ENCODE measurements at places on chromosomes 12 and 14.

DNA sequence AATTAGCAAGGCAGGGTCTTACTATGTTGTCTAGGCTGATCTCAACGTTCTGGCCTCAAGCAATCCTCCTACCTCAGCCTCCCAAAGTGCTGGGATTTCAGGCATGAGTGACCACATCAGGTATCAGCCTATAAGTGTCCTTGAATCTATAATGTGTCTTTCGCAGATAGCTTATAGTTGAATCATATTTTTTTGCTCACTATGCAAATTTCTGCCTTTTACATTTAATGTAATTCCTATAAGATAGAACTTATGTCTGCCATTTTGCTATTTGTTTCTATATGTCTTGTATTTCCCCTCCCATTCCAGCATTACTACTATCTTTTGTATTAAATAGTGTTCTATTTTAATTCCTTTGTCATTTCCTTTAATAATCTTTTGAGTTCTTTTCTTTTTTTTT is 10.5 kb upstream of the ATF7 start:
- DNase-seq = no peak

GRCh38 chr12:26751179-26751578 is 81.8 kb downstream of the ITPR2 start:
- DNase-seq = no peak

DNA sequence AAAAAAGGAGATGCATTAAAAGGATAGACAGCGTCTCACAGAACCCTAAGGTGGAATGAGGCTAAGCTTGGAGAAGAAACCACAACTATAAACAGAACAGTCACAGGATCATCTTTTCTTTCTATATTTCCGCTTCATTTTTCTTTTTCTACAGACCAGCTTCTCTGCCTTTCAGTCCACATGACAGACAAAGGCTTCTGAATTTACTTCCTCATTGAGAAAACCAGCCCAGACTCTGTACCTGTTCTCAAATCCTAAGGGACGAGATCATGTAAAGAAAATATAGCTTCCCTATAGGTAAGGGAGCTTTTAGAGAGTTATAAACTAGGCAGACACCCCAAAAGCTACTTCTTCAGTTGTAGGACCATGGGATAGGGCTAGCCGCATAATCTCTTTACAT is 17.4 kb downstream of the SGPP1 start:
- peak; percentile 23 for DNase-seq

DNA sequence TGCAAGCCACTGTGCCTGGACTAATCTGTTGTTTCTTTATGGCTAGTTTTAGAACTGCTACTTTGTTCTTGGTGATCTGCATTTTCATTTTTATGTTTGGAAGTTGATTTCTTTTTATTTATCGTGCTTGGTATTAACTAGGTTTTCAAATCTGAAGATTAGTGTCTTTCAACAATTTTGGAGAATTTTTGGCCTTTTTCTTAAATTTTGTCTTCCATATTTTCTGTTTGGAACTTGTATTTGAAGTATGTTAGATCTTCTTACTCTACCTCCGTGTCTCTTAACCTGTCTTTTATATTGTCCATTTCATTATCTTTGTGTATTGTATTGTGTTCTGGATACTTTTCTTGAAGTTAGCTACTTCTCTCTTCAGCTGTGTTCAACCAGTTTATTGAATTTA is 9.5 kb downstream of the FRS2 start:
- DNase-seq = no peak

DNA sequence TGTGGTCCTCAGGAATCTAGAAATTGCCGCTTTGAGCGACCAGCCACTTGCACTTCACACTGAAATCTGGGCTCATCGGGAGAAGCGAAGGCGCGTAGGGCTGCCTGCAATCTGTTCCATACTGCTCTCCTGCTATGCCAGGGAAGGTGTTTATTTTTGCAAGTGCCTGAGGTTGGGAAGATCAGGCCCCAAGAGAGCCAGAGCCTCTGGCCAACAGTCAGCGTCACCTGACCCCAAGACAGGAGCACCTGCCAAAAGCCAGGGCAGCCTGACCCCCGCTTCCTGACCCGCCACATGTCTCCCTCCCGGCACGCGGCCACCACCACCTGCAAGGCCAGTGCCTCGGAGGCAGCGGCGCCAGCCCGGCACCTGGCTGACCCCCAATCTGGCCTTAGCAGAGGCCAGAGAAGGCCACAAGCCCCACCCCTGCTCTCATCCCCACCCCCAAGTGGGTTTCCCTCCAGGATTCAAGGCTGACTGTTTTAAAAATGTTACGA is 94.4 kb downstream of the CHGA start:
- DNase-seq = no peak

DNA sequence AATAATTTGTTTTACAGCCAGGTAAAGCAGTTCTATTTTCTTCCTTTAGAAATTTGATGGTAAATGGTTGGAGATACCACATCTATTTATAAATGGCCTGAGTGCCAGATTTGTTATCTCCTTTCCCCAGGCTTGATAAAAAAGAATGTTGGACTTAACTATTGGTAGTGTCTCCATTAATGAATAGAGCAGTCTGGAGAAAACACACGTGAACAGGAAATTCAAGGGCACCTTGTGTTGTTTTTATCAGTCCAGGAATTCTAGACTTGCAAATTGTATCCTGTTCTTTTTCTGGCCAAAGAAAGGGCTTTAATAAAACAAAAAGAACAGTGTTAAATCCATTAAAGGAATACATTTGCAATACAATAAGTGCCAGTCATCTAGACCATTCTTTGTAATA is 40.8 kb upstream of the BMAL2 start:
- DNase-seq = no peak

DNA sequence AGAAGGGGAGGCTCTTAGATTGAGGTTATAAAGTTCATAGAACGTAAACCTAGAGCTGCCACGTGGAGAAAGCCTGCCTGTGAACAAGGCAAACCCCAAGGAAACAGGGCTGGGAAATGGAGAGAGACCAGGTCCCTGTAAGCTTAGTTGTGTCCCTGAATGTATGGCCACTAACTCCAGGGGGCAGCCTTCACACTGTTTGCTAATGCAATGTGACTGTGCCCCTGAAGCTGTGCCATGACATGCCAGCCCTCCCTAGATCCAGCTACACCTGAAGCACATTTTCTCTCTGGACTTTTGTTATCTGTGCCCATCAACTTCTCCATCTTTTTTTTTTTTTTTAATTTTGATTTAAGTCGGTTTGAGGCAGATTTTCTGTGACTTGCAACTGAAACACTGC is 60.6 kb upstream of the TMCC3 start:
- DNase-seq = no peak

DNA sequence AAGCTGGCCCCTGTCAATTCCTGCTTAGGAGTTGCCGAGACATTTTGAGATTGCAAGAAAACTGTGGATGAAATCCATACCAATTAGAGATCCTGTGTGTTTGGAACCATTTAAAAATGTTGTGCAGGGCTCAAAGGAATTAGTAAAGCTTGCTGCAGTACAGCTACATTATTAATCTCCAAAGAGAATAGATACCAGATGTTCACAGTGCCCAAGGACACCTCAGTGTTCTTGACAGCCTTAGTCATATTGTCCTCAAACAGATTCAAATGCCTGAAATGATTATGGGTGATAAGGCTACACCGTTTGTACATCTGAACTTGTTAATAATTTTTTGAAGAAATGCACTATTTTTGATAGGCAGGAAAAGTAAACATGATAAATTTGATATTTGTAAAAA is 164.6 kb downstream of the MSRB3 start:
- DNase-seq = no peak

GRCh38 chr12:74317078-74317601 is 220.5 kb upstream of the ATXN7L3B start:
- peak; percentile 63 for DNase-seq

- DNase-seq = no peak
These were observed 12.9 kb downstream of the CREBL2 start for GRCh38 chr12:12624498-12624992.

GRCh38 chr14:68843471-68844209 is 50.8 kb upstream of the ZFP36L1 start:
- peak; percentile 62 for DNase-seq

DNA sequence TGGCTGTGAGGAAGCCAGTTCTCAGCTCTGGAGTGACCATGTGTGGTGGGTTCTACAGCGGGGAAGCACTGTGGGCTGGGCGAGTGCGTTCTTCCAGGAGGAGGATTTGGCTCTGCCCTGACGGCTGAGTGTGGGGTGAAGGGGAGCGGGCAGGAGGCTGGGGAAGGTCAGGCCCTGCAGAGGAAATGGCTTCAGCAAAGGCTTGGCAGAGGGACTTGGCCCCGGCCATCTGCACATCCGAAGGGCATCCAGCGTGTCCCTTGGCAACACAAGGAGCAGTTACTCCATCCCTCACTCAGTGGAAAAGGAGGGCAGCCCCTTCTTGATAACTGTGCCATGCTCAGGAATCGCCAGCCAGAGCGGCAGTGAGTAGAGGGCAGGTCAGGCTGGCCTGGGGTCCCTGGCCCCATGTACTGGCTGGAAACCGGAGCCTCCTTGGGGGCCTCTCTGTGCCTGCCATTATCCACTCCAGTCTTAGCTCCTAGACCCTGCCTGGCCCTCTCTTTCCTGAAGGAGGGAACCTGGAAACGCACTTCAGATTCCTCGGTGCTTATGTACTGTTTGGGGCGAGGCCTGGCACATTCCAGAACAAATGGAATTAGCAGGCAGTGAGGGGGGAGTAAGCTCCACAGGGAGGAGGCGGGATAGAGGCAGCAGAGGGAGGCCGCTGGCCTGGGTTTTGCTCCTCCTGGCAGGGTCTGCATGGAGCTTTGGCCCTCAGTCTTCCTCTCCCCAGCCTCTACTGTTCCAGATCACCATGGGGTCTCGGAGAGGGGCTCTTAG is 133.6 kb upstream of the NCOR2 start:
- DNase-seq = peak; percentile 54

DNA sequence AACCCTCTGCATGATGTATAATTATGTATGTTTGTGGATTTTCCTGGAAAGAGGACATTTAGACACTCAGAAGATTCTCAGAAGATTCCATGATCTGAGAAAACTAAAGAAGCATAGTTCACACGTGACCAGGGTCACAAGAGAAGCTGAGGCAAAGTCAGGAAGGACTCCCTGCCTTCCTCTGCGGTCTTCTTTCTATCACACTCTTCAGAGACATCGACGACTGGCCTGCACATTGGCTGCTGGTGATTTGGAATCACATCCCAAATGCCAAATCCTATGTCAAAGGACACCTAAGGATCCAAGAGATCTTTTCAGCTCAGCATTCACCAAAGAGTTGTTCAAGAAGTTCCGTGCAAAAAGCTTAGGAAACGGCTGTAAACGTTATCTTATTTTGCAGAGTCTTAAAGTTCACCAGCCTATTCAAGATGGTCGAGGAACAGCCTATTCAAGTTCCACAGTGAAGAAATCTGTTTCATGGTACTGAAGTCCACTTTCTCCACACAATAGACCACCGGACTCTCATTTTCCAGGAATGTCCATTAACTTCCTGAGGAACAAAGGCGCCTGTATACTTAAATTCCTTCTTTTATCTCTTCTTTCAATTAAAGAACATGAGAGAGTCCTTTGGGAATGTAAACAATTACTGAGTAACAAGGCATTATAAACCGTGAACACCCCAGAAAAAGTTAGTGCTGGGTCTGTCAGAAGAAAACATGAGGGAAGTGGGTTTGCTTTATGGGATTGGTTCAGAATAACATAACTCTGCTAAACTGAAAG is 42.1 kb downstream of the IGF1 start:
- no peak for DNase-seq

DNA sequence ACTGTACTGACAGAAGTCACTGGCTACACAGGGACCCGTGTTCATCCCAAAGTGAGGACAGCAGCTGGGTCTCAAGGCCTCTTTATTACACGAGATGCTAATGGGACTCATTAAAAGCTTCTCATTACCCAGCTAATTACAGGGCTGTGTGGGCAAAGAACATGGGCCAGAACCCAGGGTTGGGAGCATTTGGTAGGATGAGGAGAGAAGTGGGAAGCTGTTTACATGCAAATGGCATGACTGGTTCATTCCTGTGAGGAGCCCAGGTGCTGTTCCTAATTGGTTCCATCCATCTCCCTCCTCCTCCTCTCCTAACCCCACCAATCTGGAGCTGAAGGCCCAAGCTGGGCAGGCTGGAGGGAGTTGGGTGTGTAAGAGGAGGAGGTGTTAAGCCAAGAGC is 8.9 kb upstream of the TAC3 start:
- no peak for DNase-seq

- no peak for DNase-seq
These were observed 32.6 kb downstream of the USP15 start for GRCh38 chr12:62292761-62293344.

- DNase-seq = no peak
These were observed 18.6 kb upstream of the PLEKHG3 start for GRCh38 chr14:64685371-64686281.

DNA sequence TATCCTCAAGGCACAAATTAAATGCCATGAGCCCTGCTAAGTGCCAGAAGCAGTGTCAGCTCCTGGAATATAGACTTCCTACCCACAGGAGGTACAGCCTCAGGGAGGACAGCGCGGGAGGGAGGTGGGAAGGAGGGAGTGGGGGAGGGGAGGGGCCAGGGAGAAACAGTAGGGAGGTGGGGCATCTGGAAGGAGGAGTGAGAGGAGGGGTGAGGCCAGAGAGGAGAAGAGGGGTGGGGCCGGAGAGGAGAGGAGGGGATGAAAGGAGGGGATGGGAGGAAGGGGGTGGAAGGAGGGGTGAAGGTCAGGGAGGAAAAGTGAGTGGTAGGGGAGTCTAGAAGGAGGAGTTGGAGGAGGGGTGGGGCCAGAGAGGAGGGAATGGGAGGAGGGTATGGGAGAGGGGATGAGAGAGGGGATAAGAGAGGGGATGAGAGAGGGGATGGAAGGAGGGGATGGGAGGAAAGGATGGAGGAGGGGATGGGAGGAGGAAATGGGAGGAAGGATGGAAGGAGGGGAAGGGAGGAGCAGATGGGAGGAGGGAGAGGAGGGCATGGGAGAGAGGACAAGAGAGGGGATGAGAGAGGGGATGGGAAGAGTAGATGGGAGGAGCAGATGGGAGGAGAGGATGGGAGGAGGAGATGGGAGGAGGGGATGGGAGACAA is 9.2 kb upstream of the CCDC197 start:
- DNase-seq = no peak

- DNase-seq = no peak
These were observed 9.8 kb downstream of the PRIMA1 start for GRCh38 chr14:93778453-93778852.

DNA sequence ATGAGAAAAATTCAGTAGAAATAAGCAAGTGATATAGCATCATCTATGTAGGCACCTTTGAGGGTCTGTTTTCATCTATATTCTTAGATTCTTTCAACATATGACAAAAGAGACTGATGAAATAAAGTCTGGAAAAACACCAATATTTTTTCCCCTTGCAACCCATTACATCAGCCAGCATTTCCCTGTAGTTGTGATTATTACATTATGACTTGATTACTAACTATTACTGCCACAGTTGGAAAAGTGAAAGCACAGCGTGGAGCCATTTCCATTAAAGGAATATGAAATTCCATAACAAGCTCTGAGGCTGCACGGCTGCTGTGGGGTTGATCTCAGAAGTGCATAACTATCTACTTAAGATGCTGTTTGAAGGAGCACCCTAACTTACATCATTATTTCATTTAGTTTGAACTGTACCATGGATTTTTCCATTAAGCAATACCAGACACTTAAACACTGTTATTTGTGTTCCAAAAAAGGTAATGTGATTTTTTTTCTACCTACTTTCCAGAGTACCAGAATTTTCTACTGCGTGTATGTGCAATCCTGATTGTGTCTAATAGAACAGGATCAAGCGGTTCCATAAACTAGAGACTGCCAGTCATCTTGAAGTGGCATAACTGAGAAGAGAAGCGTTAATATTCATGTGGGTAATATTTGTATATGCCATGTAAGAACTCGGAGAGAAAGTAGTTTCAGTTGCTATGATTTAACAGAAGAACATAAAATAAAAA is 405.5 kb downstream of the MDGA2 start:
- no peak for DNase-seq

- peak; percentile 49 for DNase-seq
These were observed 170.9 kb upstream of the BMP4 start for GRCh38 chr14:54127526-54127925.

- peak; percentile 76 for DNase-seq
These were observed 16.2 kb downstream of the KRT80 start for GRCh38 chr12:52175371-52176350.

Data from iris pigment epithelial cell (primary cell).